ENCODE measurements at places on chromosomes 16 and 17.
A peak's percentile ranks its signal among the peaks of the same experiment; 100 is the strongest.

- DNase-seq: no peak
These were observed 399.7 kb downstream of the CPPED1 start for GRCh38 chr16:12403746-12404658.

DNA sequence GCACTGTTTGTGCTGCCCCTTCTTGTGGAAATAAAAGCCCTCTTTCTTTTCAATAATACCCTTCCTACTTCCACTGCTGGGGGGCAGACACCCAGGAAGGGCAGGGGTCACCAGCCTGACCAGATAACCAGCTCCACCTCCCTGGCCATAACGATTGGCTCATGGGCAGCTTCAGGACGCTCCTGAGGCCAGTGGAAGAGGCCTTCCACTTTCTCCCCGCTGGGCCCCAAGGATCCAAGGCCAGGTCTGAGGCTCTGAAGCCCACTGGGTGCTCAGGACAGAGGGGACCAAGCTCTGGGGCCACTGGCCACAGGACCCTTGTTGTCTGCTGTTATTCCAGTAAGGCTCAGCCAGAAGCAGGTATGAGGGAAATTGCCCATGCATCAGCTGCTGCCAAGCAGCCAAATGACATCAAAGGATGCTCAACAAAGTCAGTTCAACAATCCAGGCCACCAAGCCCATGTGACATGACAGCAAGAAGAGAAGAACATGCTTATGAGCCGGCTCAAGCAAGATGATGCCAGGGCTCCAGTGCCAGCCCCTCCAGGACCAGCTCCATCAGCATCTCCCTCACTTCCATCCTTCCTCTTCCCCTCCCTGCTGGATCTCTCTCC, 238.8 kb downstream of the ZNF423 start:
- no peak for DNase-seq

DNA sequence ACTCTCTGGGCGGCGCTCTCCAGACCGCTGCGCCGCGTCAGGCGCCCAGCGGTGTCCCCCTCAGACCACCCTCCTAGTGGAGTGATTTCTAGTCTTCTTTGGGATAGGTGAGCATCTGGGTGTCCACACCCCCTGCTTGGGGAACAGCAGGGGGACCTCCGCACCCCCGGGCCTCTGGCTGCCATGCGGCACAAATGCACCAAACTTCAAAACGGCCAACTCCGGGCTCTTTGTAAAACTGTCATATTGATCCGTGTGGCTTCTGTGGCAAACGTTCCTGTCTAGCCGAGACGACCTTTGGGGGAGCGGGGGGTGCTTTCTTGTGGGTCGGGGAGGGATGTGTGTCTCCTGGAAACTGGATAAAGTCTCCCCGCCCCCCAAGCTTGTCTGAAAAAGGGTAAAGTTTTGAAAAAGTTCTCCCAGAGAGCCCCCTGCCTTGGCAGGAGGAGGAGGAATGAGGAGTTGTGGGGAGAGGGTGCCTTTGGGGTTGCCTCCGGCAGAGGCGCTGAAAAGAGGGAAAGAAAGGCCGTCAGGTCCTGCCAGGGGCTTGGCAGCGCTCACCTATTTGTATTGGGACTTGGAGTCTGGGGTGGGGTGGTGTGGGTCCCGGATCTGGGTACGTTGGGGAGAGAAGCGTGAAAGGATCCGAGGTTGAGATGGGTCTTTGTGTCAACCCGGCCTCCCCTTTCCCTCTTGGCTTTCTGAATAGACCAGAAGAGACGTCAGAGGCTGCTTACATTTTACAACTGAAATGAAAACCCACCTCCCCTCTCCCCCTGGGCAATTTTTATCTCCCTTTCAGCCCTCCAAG, 2.2 kb upstream of the CHD3 start:
- peak; percentile 25 for DNase-seq

- DNase-seq: no peak
These were observed 174.3 kb downstream of the XYLT1 start for GRCh38 chr16:17296431-17296830.

DNA sequence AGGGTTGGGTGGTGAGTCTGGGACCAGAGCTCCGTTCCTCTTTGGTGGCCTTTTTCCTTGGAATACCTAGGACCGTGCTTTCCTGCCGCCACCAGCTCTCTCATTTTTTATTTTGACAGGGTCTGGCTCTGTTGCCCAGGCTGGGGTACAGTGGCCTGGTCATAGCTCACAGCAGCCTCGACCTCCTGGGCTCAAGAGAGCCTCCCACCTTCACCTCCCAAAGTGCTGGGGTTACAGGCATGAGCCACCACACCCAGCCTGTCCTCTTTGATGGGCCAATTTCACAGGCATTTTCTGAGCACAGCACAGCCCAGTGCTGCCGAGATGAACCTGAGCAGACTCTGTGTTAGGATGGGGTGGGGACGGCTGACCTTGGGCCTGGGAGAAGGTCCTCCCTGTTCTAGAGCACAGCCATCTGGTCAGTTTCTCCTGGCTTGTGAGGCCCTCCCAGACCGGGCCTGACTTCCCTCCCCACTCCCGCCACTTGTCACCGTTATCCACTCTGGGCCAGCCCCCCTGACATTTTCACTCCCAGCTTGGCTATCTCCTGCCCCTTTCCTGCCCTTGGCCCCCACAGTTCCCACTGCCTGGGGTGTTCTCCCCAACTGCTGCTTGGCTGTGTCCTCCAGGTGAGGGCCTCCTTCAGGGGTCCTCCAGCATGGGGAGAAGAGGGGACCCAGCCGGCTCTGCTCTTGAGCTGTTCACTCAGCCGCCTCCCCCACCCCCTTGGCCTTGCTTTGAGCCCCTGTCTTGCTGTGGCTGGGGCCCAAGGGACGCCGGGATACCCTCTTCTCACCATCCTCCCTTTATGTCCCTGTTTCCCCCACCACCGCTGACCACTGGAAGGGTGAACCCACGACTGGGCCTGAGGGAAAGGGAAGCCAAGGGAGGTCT, 5.0 kb downstream of the ADCY7 start:
- DNase-seq: no peak

DNA sequence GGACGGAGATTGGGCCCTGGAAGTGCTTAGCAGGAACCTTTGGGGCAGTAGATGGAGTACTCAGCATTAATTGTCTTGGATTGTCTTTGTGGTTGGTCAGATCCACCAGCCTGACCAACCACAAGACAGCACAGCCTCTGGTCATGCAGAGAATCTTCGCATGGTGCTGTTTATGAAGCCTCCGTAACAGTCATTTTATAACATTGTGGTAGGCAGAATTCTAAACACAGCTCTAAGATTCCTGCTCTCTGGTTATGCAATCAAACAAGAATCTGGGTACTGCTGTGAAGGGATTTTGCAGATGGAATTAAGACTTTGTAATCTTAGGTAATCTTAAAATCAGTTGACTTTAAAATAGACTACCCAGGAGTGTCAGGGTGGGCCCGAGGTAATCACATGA, 312.2 kb upstream of the GOT2 start:
- DNase-seq: no peak

All from posterior cingulate gyrus (tissue), 11 donors.